ENCODE measurements at places on chromosomes 3 and 15. TPM values are rescaled to one million over a fixed set of nuclear protein-coding genes. Genes with fewer than 3 reads are reported as not detected.

The PP2D1 gene
- total RNA-seq = not detected

The TAGLN3 gene
- not detected for total RNA-seq

The SV2B gene
- total RNA-seq = 0.02 TPM

The SNURF gene
- total RNA-seq = 8.6 TPM

The SKOR1 gene
- 0.03 TPM for total RNA-seq

The CD86 gene
- total RNA-seq = not detected

The KIF7 gene
- total RNA-seq = 4.6 TPM

The SFMBT1 gene
- total RNA-seq = 9.3 TPM

The STAC gene
- 2.6 TPM for total RNA-seq

The STRA6 gene
- 63.6 TPM for total RNA-seq

The TMC3 gene
- total RNA-seq = not detected

The GOLGA6A gene
- total RNA-seq = 0.09 TPM

The IRAK2 gene
- total RNA-seq = 23.4 TPM

The UROC1 gene
- total RNA-seq = not detected

The SEMA3G gene
- total RNA-seq = 0.10 TPM

The RETNLB gene
- total RNA-seq = not detected

The AADACL2 gene
- total RNA-seq = not detected

The BCHE gene
- total RNA-seq = 0.94 TPM

The ALS2CL gene
- 6.2 TPM for total RNA-seq

The SLC22A13 gene
- total RNA-seq = not detected

The PEX5L gene
- not detected for total RNA-seq

The UQCRC1 gene
- total RNA-seq = 173 TPM

The DUOXA2 gene
- not detected for total RNA-seq

The DPPA2 gene
- total RNA-seq = not detected

The UNC13C gene
- total RNA-seq = not detected

The ATP13A5 gene
- not detected for total RNA-seq

The ARPP21 gene
- total RNA-seq = not detected

The GDPGP1 gene
- 8.1 TPM for total RNA-seq

The WNT7A gene
- total RNA-seq = 0.10 TPM

The MAPKAPK3 gene
- 24.9 TPM for total RNA-seq

The TUSC7 gene
- total RNA-seq = not detected

The ZIC4 gene
- total RNA-seq = not detected

The TMEM212 gene
- not detected for total RNA-seq

The GOLGA8G gene
- not detected for total RNA-seq

The TRPC1 gene
- 8.4 TPM for total RNA-seq

The NANOGP8 gene
- not detected for total RNA-seq

The KCNAB1 gene
- not detected for total RNA-seq

The ABI3BP gene
- 0.75 TPM for total RNA-seq

The COPG1 gene
- total RNA-seq = 70.0 TPM

The EBLN2 gene
- 0.53 TPM for total RNA-seq

The VEPH1 gene
- total RNA-seq = 0.10 TPM

The TMOD3 gene
- total RNA-seq = 39.3 TPM

The CYP1A1 gene
- total RNA-seq = 2.0 TPM
